Liver (tissue), 10 donors: ENCODE measurements at places on chromosomes 13 and 19.

- DNase-seq = no peak
Observed at GRCh38 chr19:29526730-29527499, 1.1 kb downstream of the VSTM2B start.

DNA sequence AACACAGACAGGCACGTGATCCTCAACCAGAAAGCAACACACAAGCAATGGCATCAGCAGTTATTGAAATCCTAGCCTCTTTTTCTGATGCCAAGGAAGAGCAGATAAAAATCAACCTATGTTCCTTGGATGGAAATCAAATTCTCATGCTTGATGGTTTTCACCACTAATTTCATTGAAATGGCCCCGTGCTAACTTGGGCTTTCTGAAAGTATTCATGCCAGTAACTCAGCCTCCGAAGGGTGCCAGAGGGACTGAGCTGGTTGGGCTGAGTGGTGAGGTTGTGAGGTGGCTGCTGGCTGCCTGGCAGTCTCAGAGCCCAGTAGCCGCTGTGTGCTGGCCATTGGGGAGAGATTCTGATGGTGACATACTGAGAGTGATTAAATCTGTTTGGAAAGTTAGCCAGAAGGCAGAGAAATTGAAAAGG lies 309.3 kb downstream of the DCT start:
- no peak for DNase-seq

- no peak for DNase-seq
Observed at GRCh38 chr13:35309706-35310105, 166.8 kb downstream of the MAB21L1 start.

DNA sequence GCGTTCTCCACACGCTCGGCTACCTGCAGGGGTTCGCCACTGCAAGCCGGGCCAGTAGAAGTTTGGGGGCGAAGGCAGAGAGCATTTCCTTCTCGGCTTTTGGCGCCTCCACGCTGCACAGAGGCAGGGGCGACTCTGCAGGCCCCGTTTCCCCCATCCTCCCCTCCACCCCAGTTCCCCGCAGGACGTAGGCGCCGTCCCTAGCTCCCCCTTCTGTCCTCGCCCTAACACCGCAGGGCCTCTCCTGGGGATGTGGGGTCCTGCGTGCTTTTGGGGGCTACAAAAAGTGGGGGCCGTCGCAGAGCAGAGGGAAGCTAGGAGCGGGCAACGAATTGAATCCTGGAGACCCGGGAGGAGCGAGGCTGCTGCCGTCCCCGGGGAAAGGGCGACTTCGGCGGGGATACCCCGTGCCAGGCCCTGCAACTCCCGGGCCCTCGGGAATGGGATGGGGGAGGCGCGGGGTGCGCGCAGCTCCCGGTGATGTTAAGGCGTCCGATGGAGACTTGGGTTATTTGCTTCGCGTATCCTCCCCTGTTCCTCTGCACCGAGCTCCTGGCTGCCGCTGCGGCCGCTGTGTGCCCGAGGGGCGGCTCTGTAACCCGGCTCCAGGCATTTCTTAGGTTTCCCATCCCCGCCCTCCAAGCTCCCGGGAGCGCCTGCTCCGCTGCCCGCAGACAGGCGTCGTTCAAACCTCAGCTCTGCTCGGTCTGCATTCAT lies 255.9 kb upstream of the SOX21 start:
- DNase-seq = no peak

DNA sequence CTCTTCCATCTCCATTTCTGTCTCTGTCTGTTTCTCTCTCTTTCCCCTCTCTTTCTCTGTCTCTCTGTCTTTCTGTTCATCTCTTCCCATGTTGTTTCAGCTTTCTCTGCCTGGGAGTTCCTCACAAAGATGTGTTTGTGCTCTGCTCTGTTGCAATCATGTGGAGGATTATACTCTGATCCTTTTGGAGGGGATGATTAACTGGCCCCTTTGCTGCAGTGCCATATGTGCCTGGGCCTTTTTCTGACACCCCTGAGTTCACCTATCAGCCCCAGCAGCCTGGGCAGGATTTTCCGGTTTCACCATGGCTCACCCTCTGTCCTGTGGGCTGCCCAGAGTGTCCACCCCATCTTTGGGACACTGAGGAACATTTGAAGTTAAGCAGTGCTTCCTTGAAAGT lies 9.0 kb upstream of the TEX26 start:
- DNase-seq = no peak

GRCh38 chr13:22861958-22862466 lies 318.8 kb upstream of the SGCG start:
- no peak for DNase-seq

- no peak for DNase-seq
Observed at GRCh38 chr13:113548171-113548641, 36.3 kb upstream of the TFDP1 start.

GRCh38 chr19:18282788-18283141 lies 1.3 kb upstream of the JUND start:
- DNase-seq = no peak

- DNase-seq = no peak
Observed at GRCh38 chr19:46644720-46645119, 8.7 kb upstream of the GNG8 start.

GRCh38 chr19:6682607-6683128 lies 12.7 kb upstream of the TNFSF14 start:
- DNase-seq = no peak
